ENCODE measurements at places on chromosomes 16 and 17.

- no peak for DNase-seq
Measured at GRCh38 chr16:17926866-17927399, 409.6 kb downstream of the NPIPA8 start.

GRCh38 chr17:51371732-51372151 is 111.4 kb downstream of the UTP18 start:
- peak; percentile 11 for DNase-seq

DNA sequence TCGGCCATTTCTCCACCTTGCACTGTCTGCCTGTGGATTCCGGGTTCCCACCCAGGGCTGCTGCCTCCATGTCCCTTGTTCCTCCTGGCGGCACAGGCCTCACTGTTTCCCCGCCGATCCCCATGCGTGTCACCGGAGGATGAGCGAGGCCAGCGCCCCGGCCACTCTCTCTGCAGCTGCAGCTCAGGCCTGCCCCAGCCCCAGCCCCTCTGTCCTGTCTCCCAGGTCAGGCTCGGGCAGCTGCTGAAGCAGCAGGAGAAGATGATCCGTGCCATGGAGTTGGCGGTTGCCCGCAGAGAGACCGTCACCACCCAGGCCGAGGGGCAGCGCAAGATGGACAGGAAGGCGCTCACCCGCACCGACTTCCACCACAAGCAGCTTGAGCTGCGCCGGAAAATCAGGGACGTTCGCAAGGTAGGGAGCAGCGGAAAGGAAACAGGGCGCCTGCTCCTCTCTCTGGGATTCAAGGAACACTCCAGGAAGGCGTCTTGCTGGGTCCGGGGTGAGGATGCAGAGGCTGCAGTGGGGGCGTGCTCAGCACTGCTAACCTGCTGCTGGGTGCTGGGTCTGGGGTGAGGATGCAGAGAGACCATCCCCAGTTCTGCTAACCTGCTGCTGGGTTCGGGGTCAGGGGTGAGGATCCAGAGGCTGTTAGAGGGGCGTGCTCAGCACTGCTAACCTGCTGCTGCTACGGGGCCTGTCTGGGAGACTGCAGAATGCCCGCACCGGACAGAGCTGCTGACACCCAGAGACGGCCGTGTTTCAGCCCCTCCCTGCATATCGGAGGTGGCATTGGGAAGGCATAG is 6.1 kb upstream of the GAA start:
- DNase-seq: no peak

- DNase-seq: no peak
Measured at GRCh38 chr17:75340631-75341030, 51.4 kb upstream of the SLC25A19 start.

DNA sequence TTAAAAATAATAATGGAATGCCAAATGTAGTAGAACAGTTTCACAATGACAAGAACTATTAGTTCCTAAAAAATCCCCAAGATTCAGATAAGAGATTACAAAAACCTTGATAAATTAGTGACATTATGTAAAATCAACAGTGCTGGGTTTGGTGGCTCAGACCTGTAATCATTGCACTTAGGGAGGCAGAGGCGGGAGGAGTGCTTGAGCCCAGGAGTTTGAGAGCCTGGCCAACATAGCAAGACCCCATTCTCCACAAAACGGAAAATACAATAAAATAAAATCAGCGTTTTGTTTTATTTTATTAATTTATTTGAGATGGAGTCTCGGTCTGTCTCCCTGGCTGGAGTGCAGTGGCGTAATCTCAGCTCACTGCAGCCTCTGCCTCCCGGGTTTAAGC is 4.1 kb downstream of the CARD14 start:
- no peak for DNase-seq

- no peak for DNase-seq
Measured at GRCh38 chr16:12771341-12771798, 32.3 kb downstream of the CPPED1 start.

DNA sequence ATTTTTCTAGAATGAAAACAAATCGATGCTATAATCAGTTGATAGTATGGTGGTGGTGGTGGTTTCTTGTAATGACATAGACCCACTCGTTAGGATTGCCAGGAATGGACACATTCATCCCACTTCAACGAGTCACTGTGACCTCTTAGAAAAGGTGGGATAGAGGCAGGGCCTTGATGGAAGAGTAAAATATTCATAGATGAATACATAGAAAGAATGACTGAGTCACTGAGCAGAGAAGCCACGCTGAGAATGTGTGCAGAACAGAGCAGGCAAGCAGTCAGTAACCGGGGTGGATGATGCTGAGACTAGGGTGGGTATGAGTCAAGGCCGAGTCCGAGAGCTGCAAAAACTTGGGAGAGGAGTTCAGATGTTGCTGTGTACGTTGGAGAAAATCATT is 129.9 kb downstream of the PITPNC1 start:
- DNase-seq: no peak

GRCh38 chr16:15031586-15031985 is 24.3 kb downstream of the NTAN1 start:
- no peak for DNase-seq

DNA sequence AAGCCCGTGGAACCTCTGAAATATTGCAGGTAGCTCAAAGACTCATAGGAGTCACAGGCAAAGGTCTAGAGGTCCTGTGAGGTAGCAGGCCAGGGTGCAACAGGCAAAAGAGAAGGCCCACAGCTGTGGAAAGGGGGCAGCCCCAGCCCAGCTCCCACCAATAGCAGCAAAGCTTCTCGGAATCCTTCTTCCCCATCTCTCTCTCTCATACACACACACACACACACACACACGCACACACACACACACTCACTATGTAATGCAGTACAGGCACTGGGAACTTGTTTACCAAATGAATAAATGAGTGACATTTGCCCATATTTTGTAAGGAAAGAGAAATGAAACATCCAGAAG is 16.8 kb upstream of the SUPT4H1 start:
- no peak for DNase-seq

GRCh38 chr17:27499451-27500265 is 43.4 kb downstream of the KSR1 start:
- DNase-seq: no peak

GRCh38 chr16:46765050-46765449 is 16.9 kb upstream of the MYLK3 start:
- DNase-seq: no peak

DNA sequence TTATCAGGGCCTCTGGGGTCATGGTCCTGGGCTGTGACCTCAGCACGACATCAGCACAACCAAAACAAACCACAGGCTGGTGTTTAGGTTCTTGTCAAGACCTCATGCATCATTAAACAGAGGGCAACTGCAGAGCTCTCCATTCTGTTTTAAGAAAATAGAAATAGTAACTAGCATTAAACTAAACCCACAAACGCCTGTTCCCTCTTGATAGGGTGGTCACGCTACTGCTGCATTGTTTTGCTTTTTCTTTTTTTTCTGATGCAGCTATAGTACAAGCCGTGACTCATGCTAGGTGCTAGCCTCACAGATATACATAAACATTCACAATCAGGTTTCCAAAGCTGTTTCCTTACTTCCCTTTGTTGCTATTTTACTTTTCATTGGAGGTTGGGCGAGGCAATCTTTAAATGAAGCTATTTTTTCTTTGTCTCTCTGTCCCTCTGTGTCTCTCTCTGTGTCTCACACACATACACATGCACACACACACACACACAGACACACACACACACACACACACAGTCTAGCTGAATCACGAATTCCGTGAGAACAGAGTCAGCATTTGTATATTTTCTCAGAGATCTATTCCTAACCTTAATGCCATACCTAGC is 310.3 kb downstream of the CDH13 start:
- DNase-seq: no peak

DNA sequence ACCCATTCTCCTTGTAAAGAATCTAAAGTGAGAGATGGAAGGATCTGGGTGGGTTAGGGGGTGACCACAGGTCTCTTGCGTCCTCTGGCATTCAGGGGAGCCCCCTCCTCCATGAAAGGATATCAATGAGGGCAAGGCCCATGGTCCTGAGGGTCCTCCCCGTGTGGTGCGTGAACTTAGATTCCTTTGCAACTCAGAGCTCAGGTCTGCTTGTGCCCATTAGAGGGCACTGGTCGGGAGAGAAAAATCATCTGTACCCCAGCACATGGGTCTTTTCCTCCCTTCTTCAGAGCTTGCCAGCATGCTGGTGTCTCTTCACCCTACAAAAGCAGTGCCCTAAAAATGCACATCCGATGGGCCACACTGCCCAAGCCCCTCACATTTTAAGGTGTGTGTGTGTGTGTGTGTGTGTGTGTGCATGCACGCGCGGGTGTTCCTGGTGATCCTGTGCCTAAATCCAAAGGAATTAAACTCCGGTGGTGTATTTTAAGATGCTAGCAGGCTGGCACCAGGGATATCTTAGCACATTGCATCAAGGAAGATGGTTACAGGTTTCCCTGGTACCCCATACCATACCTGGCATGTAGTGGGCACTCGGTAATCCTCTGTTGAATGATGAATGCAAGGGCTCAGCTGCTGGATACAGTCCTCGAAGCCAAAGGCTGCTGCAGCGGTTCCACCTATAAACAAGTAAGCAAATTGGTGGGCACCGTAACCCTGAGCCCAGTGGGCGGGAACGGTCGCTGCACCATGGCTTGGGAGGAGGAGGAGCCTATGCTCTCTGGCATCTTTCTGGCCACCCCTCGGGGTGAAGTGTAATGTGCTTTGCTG is 4.7 kb downstream of the C1QTNF1 start:
- DNase-seq: no peak

- DNase-seq: no peak
Measured at GRCh38 chr16:80028581-80029380, 428.2 kb upstream of the MAF start.

DNA sequence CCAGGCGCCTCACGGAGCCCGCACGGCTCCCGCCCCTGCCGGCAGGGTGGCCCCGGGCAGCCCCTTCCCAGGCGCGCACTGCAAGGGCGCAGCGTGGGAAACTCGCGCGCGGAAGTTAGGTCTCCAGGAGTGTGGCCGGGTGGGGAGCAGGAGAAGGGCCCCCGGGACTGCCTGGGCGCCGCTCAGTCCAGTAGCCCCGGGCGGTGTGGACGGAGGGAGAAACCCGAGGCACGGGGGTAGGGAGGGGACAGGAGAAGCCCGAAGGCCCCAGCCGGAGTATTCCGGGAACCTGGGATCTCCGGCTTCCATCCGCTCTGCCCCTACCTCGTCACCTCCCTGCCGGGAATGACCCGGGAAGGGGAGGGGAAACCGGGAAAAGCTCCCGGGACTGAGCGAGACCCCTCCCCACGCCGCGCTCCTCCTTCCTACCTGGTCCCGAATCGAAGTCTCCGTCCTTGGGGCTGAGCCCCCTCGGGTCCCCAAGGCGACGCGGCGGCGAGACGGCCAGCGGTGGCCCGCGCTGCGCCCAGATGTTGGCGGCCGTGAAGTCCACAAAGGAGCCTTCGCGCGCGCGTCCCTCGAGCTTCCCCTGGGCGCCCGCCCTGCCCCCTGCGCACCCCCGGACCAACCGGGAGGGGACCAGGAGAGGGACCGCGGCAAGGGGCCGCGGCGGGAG is 418 bp downstream of the SOCS3 start:
- DNase-seq: peak; percentile 33

DNA sequence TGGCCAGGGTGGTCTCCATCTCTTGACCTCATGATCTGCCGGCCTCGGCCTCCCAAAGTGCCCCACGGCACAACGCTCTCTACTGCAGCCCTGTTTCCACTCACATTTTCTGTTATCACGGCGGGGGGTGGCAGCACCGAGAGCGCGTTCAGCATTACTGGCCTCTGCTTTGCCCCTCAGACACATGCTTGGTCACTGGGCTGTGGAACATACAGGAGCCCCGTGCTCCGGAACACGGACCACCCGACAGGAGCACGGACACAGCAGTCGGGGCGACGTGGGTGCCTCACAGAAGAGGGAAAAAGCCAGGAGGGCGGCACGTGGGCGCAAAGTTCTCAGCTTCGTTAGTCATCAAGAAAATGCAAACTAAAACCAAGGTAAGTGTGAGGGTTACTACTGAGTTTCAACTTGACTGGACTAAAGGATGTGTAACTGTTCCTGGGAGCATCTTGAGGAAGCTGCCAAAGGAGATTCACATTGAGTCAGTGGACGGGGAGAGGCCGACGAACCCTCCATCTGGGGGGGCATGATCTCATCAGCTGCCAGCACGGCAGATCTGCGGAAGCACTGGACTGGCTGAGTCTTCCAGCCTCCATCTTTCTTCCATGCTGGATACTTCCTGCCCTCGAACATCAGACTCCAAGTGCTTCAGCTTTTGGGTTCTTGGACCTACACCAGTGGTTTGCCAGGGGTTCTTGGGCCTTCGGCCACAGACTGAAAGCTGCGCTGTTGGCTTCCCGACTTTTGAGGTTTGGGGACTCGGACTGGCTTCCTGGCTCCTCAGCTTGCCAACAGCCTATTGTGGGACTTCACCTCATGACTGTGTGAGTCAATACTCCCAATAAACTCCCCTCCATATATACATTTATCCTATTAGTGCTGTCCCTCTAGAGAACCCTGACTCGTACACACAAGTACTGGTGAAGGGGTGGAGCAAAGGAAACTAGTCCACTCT is 106.8 kb downstream of the ZNF778 start:
- DNase-seq: no peak

- no peak for DNase-seq
Measured at GRCh38 chr16:82852388-82853008, 225.7 kb downstream of the CDH13 start.
